ENCODE measurements at places on chromosomes 3 and 15. TPM values are rescaled to one million over a fixed set of nuclear protein-coding genes. Genes with fewer than 3 reads are reported as not detected.

GRCh38 chr3:126194713-126195305 lies 14.4 kb upstream of the ALDH1L1 start:
- DNase-seq = no peak

The HESX1 gene
- 0.82 TPM for total RNA-seq

The GOLGA8G gene
- total RNA-seq = not detected

- no peak for DNase-seq
Observed at GRCh38 chr3:29763115-29763514, 482.2 kb downstream of the RBMS3 start.

DNA sequence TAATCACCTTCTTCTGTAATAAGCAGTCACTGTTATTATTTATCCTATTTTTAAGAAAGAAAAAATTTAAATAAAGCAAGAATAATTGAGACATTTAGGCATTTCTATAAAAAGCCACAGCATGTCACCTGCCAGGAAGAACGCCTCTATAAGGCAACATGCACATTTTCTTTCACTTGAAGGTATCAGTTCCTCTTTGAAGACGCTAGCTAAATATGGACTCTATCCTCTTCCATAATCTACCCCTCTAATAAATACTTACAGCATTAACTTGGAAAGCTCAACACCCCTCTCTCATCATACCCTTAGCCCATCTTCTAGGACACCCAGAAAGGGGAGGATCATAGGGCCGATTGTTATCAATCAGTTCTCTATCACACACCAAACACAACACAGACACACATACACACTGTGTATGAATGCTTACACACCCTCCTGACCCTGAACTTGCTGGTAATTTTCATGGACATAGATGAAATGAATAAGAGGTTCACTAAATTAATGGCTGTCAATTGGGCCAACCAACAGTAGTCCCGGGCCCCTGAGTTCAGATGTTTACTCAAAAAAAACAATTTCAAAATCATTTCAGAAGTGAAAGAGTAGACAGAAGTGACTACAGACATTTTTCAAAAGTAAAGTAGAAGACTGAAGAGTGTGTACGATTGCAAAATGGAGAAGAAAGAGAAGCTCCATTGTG lies 102.5 kb downstream of the ZMAT3 start:
- DNase-seq = no peak

The CYP8B1 gene
- not detected for total RNA-seq

The XRN1 gene
- total RNA-seq = 33.5 TPM

The SCN11A gene
- total RNA-seq = 0.31 TPM

The CDHR4 gene
- not detected for total RNA-seq

The CHL1 gene
- total RNA-seq = 47.6 TPM

DNA sequence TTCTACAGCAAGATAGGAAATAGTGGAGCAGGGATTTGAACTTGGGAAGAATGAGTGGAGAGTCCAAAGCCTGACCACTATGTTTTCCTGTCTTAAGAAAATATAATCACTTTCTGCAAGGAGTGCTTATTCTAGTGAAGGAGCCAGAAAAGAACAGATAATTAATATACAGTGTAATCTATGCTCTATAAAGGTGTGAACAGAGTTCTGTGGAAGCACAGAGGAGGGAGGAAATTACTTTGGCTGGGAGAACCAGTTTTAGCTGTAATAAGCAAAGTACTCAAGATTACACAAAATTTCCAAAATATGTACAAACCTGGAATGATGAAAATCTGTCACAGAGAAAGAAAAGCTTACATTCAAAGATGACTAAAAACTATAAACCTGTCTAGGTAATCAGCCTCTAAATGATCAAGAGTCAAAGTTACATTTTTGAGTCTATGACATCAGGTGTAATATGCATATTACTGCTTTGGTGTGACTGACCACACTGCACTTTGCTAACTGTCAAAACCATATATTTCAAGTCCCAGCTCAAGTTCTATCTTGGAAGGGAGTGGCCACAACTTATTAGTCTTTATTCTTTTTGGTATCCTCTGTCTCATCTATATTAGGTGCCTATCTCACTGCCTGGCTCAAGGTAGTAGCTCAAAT lies 40.7 kb upstream of the MB21D2 start:
- no peak for DNase-seq

DNA sequence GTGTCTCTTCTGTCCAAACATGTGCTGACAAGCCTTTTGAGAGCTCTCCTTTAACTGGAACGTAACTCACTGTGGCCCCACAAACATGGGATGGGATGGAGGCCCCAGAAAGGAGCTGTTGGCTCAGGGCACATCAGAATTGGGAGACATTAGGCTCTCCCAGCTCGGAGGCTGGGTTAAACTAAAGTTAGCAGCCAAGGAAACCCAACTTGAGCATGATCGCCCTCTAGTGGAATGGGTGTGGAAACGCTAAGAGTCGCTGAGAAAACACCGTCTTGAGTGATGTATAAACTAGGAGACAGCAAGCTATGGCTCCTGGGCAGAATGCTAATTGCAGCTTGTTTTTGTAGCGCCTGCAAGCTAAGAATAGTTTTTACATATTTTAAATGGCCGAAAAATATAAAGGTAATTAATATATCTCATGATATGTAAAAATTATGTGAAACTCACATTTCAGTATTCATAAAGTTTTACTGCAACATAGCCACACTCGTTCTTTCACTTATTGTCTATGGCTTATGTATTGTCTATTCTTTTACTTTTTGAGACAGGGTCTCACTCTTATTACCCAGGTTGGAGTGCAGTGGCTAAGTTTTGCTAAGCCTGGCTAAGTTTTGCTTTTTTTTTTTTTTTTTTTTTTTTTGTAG lies 138.8 kb upstream of the HACD2 start:
- DNase-seq = no peak

DNA sequence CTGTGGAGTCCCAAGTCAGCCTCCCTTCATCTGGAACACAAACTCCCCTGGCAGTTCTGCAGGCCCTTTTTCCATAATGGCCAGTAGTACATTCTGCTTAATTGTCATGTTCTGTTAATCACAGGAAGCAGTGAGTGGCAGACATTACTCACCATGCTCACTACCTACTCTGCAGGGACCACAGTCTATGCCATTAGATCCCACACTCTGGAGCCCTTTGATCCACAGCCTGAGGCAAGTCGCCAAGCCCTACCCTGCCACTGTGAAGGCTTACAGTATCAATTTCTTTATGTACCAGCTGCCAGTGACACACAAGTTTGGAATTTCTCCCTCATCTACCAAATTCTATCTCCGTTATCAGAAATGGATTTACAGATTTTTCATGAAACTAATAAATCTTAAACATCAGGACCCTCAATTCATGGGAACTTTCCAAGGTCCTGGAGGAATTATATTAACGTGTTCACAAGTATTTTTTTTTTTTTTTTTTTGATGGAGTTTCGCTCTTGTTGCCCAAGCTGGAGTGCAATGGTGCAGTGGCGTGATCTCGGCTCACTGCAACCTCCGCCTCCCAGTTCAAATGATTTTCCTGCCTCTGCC lies 20.6 kb upstream of the WWTR1 start:
- no peak for DNase-seq

DNA sequence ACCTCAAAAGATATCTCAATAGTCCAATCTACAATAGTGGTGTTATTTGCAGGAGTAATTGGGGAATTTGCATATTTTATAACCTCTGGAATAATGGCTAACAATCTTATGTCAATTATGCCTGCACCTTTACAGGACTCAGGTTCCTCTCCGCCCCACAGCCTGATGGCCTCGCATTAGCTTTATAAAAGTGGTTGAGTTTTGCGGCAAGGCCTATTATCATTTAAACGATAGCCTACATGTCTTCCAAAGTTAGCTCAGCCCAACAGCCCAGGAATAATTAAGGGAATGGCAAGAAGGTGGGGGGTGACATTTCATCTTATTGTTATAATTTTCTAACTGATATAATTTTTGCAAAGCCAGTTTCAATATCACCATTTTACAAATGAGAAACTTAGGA lies 97.3 kb downstream of the RTP4 start:
- DNase-seq = no peak

The LHFPL4 gene
- not detected for total RNA-seq

- no peak for DNase-seq
Observed at GRCh38 chr15:88907111-88907510, 6.1 kb downstream of the MFGE8 start.

DNA sequence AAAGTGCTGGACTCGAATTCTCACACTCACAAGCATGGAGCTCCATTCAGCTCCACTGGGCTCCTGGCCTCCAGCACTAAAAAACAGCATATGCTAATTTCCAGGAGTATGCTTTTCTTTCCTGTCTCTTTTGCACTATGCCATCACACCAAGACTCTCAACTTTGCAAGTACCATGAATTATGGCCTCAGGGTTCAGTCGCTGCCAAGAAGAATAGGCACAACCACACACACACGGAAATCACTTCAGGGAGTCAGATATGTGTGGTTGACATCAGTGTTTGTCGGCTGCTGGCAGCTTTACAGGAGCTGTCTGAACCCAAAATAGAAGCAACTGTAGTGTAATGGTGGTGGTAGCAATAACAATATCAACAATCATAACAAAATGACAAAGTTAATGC lies 305.0 kb upstream of the SLCO3A1 start:
- DNase-seq = no peak

DNA sequence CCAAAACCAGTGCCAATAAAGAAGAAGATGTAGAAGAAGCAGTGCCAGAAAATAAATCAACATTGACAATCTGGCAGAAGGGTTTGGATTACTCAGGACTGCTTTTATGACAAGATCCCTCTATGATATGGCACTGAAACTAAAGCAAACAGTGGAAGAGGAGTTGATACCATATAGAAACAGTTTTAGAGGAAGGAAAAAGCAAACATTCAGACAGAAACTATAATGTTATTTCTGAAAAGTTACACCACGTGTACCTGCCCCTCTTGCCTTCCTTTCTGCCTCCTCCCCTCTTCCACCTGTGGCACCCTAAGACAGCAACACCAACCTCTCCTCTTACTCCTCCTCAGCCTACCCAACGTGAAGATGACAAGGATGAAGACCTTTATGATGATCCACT lies 63.0 kb downstream of the SFMBT1 start:
- DNase-seq = no peak

- DNase-seq = no peak
Observed at GRCh38 chr3:100614941-100615340, 5.5 kb downstream of the ADGRG7 start.

- no peak for DNase-seq
Observed at GRCh38 chr3:71031914-71032521, 551.5 kb downstream of the FOXP1 start.

The GOLGA6L7 gene
- not detected for total RNA-seq

The TUBGCP5 gene
- 20.3 TPM for total RNA-seq

DNA sequence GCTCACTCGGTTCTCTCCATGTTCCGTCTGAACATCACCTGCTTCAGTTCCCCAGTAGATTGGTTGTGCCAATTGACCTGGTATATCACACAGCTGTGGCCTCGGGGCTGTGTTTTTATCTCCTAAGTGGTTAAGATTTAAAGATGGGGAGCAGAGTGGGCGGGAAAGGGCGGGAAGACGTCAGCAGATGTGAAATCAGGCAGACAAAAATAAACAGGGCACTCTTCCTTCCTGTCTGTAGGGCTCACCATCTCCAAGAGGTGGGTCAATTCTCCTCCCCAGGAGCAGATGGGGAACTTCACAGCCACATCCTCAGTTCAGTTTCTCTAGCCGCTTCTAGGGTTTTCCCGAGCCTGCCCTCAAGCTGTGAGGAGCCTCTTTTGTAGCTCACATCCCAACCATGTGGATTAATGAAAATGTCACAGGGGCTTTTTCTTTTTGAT lies 26.8 kb upstream of the LIMD1 start:
- no peak for DNase-seq

The DNAH12 gene
- 0.19 TPM for total RNA-seq

- DNase-seq = no peak
Observed at GRCh38 chr3:54964081-54964480, 36.2 kb upstream of the LRTM1 start.
